ENCODE measurements at places on chromosomes 7 and 10.

DNA sequence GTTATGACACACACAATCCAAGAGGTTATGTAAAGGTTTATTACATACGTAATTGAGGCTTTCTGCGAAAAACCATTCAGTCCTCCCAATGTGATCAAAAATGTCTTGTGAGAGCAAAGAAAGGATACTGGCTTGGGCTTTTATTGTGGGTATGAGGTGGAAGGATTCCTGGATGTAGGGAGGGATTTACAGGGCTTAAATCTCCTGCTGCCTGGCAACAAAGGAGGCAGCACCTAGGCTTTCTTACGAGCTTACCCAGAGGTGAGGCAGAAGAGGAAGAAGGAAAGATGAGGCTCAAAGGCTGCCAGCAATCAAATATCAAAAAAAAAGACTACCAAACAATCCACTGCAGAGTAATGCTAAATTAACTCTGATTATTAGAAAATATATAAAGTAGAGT lies 1149.5 kb upstream of the POT1 start:
- no peak for DNase-seq

GRCh38 chr10:98929709-98930108 lies 305.9 kb downstream of the HPSE2 start:
- DNase-seq: no peak

DNA sequence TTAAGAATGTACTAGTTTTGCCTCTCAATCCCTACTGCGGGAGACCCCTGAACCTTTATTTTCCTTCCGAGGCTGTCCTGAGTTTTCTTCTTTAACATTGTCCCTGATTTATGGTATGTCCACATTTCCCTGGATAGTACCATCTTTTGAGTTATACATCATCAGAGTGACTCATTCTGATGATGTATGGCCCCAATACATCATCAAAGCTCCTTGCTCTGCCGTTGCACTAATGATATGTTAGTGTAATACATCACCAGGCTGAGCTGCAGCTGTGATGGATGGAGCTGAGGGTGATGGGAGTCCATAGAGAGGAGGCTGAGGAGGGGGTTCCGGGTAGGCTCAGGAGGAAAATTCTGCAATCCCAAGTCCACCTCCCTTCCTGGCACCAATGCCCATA lies 986.5 kb downstream of the KCNMA1 start:
- DNase-seq: no peak

DNA sequence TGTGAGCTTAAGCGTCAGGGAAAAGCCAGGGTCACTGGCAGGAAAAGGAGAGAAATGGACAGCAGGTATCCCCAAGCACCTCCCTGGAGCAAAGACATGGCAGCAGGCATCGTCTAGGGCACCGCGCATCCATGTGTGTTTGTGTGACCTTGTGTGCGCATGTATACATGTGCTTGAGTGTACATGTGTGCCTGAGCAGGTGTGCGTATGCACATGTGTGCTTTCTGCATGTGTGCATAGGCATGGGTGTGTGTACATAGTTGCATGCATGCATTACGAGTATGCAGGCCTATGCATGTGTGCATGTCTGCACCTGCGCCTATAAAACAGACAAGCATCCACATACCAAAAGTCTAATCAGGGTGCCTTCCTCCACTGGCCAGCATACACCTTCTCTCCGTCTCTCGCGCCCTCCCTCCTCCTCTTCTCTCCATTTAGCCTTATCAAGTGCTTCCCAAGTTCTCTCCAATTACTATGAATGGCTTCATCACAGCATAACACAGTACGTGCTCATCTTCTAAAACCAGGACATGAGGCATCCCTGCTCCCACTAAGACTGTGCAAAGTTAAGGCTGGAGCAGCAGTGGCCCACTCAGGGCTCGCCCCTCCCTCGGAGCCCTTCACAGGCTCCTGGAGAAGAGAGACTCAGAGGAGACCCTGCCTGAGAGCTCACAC lies 30.6 kb downstream of the RASGEF1A start:
- no peak for DNase-seq

GRCh38 chr10:126398924-126399323 lies 10.6 kb upstream of the ADAM12 start:
- DNase-seq: no peak

- no peak for DNase-seq
Measured at GRCh38 chr10:68992636-68993440, 4.2 kb downstream of the KIFBP start.

GRCh38 chr7:85659364-85659763 lies 472.5 kb upstream of the SEMA3D start:
- DNase-seq: no peak

- no peak for DNase-seq
Measured at GRCh38 chr7:137423321-137423720, 79.8 kb upstream of the PTN start.

- no peak for DNase-seq
Measured at GRCh38 chr7:118330388-118330787, 105.9 kb downstream of the ANKRD7 start.

DNA sequence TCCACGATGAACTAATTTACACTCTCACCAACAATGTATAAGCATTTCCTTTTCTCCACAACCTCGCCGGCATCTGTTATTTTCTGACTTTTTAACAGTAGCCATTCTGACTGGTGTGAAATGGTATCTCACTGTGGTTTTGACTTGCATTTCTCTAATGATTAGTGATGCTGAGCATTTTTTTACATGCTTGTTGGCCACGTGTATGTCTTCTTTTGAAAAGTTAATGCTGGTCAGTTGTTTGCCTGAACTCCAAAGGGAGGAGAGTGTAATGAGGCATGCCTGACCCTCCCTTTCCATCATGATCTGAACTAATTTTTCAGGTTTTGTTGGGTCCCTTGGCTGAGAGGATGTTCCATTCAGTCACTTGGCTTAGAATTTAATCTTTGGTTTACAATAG lies 50.7 kb upstream of the SVIL start:
- no peak for DNase-seq

DNA sequence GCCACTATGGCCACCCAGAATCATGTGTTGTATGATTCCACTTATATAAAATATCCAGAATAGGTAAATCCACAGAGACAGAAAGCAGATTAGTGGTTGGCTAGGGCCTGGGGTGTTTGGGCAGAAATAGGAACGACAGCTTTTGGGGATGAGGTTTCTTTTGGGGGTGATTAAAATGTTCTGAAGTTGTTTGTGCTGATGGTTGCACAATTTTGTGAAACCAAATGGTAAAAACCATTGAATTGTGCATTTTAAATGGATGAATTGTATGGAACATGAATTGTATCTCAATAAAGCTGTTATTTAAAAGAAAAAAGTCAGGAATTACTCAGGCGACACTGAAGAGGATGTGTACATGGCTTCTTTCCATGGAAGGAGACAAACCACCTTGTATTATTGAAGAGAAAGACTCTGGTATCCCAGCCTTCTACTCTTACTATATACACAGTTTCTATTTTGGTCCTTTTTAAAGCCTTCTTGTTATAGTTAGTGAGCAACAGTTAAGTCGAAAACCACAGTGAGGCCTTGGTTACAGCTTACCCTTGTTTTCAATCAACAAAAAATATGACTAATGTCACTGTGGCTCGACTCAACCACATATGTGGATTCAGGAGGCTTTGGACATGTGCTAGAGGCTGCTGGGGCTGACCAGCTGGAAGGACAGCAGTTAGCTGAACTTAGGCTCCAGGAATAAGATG lies 57.1 kb upstream of the KMT2E start:
- no peak for DNase-seq

Data from activated CD4-positive, alpha-beta T cell treated with anti-CD3 and anti-CD28 coated beads for 24 hours (primary cell).